NCI-H526 treated with DMSO at 0.1 percent for 48 hours (cell line): ENCODE measurements at places on chromosomes 2 and 18.

- no peak for DNase-seq
These were observed 144.2 kb downstream of the ASB1 start for GRCh38 chr2:238570926-238571325.

DNA sequence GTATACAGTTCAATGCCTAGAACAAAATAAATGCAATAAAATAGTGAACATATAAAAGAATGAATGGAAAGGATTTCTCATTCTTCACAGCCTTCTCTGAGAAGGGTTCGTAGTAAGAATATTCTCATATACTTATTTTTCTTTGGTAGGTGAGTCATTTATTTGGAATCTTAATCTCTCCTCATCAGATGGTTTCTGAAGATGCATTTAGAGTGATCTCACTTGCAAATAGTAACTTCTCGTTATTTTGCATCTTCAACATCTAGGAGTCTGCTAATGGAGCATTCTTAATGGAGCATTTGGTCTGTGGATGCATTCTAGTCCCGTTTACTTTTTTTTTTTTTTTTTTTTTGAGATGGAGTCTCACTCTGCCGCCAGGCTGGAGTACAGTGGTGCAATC, 3.9 kb downstream of the UBXN4 start:
- no peak for DNase-seq

- no peak for DNase-seq
These were observed 423.9 kb upstream of the MAP2 start for GRCh38 chr2:208999911-209000310.

DNA sequence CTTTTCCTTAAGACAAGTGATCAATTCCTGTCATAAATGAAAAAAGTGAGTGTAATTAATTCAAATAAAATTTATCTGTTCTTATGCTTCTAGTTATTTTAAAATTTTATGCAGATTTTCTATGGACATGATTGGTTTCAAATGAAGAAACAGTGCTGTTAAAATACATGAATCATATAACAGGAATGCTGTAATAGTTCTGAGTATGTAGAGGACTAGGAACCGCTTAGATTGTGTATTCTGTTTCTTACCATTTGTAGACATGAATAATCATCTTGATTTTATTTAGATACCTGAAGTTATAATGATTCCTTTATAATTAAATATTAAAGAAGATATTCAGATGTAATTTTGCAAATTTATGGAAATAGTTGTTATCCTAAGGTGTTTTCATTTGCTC, 3.5 kb downstream of the ACTR2 start:
- no peak for DNase-seq

DNA sequence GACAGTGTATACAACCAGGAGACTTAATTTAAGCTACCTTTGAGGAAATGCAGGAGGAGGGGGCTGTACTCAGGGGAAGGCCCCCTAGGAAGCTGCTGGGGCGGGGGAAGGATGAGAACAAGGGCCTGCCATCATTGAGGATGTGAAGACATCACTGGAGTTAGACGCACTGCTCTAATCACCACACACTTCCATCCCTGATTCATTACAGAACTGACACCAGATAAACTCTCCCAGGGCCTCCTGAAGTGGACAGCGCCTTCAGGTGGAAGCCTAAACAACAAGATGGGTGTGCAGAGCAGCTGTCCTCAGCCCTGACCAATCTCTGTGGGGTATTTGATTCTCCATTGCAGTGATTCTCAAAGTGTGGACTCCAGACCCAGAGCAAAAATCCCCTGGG, 30.6 kb upstream of the SLC35G4 start:
- no peak for DNase-seq

- no peak for DNase-seq
These were observed 63.5 kb upstream of the FN1 start for GRCh38 chr2:215499331-215499730.

DNA sequence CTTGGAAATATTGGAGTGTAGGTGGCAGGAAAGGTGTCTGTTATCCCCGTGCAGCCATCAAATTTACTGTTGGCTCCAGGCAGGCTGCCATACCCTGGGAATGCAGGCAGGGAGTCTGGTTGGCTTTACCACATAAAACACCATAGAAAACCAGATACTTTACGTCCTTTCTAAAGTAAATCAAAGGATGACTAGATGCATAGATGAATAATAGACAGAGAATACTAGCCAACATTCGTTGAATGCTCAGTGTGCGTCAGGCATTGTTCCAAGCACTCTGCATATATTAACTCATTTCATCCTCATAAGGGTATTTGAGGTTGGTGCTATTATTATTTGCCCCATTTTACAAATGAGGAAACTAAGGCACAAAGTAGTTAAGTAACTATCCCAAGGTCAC, 65.2 kb downstream of the VSNL1 start:
- no peak for DNase-seq

DNA sequence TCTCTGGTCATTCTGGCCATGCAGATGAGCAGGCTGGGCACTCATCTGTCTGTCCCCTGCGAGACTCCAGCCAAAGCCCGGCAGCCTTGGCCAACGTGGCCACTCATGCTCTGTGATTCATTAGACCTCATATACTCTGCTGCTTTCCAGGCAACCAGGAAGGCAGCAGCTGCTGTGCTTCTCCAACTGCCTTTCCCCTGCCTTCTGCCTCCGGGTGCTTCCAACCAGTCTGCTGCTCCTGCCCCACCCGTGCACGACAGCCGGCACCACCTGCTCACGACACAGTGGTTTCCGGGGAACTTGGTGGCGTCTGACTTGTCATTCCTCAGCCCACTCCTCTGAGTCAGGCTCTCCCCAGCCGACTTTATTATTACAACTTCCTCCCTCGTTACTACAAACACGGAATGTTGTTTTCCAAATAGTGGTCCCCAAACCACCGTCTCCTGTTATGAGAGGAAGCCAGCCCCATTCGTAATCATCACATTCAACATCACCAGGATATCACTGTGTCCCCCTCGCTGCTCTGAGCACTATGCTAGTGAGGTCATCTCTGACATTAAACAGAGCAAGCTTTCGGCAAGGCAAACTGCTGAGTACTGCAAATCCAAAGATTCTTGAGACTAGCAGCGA, 392.4 kb downstream of the ALK start:
- no peak for DNase-seq

- DNase-seq = no peak
These were observed 143.1 kb upstream of the FBXO11 start for GRCh38 chr2:48049371-48049770.
